Activated CD8-positive, alpha-beta memory T cell treated with anti-CD3 and anti-CD28 coated beads for 4 hours (primary cell): ENCODE measurements at places on chromosomes 13 and 19.

GRCh38 chr19:3194106-3195087 lies 8.7 kb downstream of the NCLN start:
- DNase-seq: no peak

DNA sequence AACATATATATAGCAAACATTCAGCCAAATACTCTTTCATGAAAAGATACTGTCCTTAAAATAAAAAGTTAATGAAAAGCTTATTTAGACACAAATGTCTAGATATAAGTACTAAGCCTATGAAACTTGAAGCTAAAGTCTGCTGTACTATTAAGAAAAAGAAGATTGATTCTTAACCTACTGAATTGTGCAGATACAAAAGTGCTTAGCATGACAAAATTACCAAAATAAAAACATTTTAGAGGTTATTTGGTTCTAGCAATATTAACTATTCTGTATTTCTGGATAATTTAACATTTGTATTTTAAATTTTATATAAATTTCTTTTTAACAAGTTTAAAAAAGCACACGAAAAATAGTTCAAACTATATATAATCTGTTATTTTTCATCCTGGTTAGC lies 8.8 kb downstream of the RNF6 start:
- DNase-seq: no peak

DNA sequence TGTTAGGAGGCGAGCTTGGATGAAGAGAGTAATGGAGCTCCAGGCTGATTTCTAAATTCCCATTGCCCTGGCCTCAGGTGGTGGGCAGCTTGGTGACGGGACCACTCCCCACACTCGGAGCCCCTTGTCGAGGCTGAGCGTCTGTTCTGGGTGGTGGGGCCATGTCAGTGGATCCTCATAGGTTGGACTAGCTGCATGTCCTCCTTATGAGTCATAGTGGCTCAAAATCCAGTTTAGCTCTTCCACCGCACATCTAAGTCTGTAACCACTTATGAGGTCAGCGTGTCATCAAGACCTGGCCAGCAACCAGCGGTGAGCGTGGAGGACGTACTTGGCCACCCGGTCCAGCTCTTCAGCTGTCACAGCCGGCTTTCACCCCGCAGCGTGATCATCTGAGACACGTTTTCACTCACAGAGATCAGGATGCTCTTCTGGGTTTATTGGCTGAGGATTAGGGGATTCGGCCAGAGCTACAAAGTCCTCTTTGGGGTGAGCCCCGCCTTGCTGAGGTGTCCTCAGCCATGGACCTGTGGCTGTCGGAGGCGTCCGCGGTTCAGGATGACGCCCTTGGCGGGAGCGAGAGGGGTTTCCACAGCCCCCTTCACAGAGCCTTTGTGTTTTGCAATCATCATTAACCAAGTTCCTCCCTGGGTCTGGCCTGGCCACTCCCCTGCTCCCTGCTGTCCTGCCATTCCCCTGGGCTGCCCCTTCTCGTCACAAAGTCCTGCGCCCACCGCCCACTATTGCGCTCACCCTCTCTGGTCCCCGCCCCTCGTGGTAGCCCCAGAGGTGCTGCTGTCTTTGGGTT lies 41.9 kb downstream of the ADPRHL1 start:
- DNase-seq: no peak

GRCh38 chr19:52993342-52994178 lies 20.2 kb upstream of the ERVV-1 start:
- DNase-seq: peak; percentile 58

- no peak for DNase-seq
These were observed 3.1 kb downstream of the NCAN start for GRCh38 chr19:19214892-19215291.

DNA sequence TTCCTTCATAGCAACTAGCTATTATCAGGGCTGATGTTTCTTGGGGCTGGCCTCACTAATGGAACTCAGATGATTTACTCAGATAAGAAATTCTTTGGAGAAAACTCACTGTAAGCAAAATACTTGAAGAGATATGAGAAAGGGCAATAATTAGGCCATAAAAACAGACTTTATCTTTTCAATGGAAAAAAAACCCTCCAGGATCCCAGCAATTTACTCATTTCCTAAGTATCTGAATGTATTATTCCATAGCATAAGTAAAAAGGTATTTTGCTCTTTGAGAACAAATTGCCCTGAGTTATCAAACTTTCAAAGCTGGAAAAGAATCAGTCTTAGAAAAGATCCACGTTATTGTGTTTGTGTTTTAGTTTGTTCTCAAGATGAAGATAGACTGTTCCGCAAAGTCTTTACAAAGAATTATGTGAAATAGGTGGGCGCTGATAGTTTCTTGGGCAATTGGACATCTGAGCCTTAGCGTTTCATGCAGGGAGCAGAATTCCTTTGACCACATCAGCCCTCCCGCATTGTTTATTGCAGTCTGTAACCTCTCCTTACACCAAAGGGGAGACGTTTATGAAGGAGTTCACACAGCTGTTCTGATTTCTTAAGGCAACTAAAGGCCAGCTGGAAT lies 29.1 kb upstream of the CSNK1A1L start:
- no peak for DNase-seq

GRCh38 chr13:34868733-34869132 lies 73.3 kb upstream of the NBEA start:
- no peak for DNase-seq

GRCh38 chr13:92346046-92346445 lies 880.6 kb upstream of the GPC6 start:
- DNase-seq: no peak

DNA sequence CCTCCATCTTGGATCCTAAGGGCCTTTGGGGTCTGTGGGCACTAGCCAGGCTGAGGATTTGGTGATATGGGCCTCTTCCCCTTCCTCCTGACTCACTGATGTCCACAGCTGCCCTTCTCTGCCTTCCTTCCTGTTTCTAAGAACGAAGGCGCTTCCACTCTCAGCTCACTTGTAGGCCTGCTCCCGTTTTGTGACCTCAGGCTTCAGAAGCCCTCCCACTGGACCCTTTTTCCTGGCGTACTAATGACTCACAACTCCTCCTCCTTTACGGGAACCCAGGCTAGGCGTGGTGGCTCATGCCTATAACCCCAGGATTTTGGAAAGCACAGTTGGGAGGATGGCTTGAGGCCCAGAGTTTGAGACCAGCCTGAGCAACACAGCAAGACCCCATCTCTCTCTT lies 55.6 kb downstream of the TMED1 start:
- no peak for DNase-seq

GRCh38 chr19:4425537-4425936 lies 23.1 kb downstream of the CHAF1A start:
- DNase-seq: no peak

DNA sequence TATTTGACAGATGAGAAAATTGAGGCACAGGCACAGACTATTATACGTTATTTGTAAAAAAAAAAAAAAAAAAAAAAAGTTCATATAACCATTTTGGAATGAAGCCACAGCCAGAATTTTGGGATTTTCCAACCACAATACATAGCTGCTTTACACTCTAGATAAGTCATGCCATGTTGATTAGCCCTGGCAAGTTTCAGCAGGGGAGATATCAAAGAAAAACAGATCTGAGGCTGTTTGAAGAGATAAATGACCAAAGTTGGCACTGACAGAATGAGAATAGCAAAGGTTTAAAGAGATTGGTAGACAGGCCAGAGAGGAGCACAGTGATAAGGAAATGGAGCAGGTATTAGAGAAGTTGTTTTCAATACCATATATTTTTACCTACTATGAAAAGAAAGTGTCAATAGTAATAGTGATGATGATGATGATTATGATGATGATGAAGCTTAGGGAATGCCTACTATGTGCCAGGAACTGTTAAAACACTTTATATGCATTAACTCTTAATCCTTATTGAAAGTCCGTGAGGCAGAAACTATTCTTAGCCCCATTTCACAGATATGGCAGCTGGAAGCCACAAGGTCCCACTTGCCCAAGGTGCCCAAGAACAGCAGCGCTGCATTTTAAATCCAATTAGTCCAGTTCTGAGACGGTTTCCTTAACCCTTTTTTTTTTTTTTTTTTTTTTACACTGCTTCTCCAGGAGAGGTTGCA lies 105.5 kb downstream of the MBNL2 start:
- no peak for DNase-seq

- DNase-seq: no peak
These were observed 531.1 kb downstream of the IRS2 start for GRCh38 chr13:109255141-109255856.

DNA sequence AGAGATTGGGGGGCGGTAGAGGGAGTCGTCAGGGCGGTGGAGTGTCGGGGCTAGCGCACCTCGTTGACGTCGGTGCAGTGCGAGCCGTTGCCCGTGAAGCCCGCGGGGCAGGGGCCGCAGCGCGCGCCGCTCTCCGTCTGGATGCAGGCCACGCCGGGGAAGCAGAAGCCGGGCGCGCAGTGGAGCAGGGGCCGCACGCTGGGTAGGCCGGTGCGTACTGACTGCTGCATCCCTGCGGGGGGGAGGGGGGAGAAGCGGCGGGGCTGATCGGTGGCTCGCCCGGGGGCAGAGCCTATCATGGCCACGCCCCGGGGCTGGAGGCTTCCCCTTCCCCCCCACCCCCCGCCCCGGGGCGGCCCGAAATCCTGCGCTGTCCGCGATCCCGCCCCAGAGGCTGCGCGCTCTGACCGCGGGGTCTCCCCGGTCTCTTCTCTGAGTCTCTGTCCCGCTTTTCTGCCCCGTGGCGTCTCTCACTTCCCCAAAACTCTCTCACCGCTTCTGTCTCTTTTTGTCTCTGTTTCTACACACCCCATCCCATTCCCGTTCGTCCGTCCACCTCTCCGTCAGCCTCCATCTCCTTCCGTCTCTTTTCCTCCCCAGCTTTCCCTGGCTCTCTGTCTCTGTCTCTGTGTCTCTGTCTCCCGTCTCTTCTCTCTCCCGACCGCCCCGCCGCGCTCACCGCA lies 1.1 kb downstream of the COMP start:
- no peak for DNase-seq

DNA sequence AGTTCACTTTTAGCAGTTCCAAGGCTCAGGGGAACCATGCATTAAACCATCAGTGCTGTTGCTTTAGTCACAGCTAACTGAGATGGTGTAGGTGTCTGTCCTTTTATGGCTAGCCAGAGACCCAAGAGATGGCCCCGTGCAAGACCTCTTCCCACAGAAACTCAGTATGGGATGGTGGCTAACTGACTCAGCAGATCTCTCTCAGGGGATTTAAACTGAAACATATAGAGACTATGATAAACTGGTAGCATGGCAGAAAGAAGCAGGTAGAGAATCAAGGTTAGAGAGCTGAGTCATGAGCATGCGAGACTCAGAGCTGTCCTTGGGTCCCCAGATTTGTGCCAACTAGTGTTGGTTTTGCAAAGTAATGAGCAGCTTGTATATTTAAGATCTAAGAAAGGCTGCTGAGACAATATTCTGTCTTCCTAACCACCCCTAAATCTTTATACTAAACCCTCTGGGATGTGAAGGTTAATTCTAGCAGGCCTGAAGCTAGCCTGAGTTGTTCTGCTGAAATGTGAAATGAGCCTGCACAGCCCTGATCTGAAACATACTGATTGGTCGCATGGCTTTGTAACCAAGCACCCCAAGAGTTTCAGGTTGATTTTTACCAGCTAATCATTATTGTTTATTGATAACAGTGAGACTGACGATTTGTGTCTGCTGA lies 6.5 kb upstream of the SCEL start:
- no peak for DNase-seq

DNA sequence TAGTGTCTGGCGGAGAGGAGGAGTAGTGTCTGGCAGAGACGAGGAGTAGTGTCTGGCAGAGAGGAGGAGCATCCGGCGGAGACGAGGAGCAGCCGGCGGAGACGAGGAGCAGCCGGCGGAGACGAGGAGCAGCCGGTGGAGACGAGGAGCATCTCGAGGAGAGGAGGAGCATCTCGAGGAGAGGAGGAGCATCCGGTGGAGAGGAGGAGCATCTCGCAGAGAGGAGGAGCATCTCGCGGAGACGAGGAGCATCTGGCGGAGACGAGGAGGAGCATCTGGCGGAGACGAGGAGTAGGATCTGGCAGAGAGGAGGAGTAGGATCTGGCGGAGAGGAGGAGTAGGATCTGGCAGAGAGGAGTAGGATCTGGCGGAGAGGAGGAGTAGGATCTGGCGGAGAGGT lies 18.2 kb downstream of the C13orf46 start:
- no peak for DNase-seq

GRCh38 chr19:50551034-50551714 lies 17.1 kb downstream of the LRRC4B start:
- no peak for DNase-seq

DNA sequence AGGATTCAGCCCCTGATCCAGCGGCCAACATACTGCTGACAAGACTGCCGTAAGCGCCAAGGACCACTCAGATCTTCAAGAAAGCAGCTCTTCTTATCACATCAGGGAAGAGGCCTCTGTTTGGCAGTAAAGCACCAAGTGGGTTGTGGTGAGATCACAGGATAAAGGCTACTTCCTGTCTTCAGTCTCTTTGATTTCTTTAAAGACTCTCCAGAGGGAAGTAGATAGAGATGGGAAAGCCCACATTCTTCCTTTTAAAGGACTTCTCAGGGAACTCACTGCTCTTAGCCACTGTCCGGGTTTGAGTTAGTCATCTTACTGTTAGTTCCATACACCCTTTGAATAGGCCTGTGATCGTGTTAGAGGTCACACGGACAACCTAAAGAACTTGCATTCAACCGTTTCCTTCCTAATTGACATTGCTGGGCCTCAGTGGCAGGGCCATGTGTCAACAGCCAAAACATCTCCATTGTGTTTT lies 47.2 kb upstream of the POMP start:
- no peak for DNase-seq
